ENCODE measurements at places on chromosomes 2 and 18. TPM values are rescaled to one million over a fixed set of nuclear protein-coding genes. Genes with fewer than 3 reads are reported as not detected.

DNA sequence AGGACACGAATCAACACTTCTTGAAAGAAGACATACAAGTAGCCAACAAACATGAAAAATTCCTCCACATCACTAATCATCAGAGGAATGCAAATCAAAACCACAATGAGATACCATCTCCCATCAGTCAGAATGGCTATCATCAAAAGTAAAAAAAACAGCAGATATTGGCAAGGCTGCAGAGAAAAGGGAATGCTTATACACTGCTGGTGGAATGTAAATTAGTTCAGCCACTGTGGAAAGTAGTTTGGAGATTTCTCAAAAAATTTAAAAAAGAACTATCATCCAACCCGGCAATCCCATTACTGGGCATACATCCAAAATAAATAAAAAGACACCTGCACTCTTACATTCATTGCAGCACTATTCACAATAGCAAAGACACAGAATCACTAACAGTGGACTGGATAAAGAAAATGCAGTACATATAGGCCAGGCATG, 78.7 kb downstream of the GRB14 start:
- no peaks in the 10 kb centered on the region for H3K36me3 ChIP-seq
- no peak for DNase-seq
- no peaks in the 10 kb centered on the region for H3K27me3 ChIP-seq
- no peak overlapping the region for H3K27ac ChIP-seq
- no peaks in the 10 kb centered on the region for H3K4me1 ChIP-seq
- no peak overlapping the region for H3K4me3 ChIP-seq

XDH gene
- 1.4 TPM for total RNA-seq

SCN7A gene
- total RNA-seq = 0.23 TPM

- no peak for DNase-seq
- H3K4me3 ChIP-seq = no peak overlapping the region
- no peak overlapping the region for H3K27ac ChIP-seq
- H3K36me3 ChIP-seq = no peaks in the 10 kb centered on the region
Measured at GRCh38 chr2:142954493-142954892, 77.0 kb downstream of the KYNU start.

DNA sequence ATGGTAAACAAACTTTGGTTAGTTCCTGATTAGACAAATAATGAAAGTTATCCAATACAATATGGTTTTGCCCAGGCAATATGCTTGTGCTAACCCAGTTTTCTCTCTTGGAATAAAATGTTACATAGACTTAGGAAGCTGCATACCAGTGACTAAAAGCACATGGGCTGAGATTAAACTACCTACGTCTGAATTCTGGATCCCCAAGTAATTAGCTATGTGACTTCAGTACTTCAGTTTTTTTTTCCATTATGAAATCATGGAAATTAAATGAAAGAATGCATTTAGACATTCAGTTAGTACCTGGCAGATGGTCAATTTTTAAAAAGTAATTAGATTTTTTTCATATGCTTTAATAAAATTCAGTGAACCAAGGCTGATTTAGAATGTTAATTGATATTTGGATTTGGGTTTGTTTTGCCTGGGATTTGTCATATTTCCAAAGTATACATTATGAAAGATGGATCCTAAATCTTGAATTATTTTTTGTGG, 213.9 kb downstream of the PTH2R start:
- H3K4me3 ChIP-seq = no peak overlapping the region
- no peak overlapping the region for H3K27ac ChIP-seq
- H3K4me1 ChIP-seq = peaks cover 16% of the 10 kb centered on the region
- H3K36me3 ChIP-seq = no peaks in the 10 kb centered on the region

ZNF804A gene
- total RNA-seq = not detected

IL1R2 gene
- total RNA-seq = 15.5 TPM

GRCh38 chr2:240192661-240193060, 52.2 kb upstream of the OTOS start:
- H3K27me3 ChIP-seq = no peaks in the 10 kb centered on the region
- H3K27ac ChIP-seq = no peak overlapping the region
- no peak overlapping the region for H3K4me3 ChIP-seq
- no peaks in the 10 kb centered on the region for H3K4me1 ChIP-seq
- H3K36me3 ChIP-seq = no peaks in the 10 kb centered on the region

GRCh38 chr18:33838054-33838453, 260.0 kb downstream of the ASXL3 start:
- no peak for DNase-seq
- H3K27ac ChIP-seq = no peak overlapping the region
- no peaks in the 10 kb centered on the region for H3K36me3 ChIP-seq
- H3K4me1 ChIP-seq = no peaks in the 10 kb centered on the region
- H3K4me3 ChIP-seq = no peak overlapping the region

DNA sequence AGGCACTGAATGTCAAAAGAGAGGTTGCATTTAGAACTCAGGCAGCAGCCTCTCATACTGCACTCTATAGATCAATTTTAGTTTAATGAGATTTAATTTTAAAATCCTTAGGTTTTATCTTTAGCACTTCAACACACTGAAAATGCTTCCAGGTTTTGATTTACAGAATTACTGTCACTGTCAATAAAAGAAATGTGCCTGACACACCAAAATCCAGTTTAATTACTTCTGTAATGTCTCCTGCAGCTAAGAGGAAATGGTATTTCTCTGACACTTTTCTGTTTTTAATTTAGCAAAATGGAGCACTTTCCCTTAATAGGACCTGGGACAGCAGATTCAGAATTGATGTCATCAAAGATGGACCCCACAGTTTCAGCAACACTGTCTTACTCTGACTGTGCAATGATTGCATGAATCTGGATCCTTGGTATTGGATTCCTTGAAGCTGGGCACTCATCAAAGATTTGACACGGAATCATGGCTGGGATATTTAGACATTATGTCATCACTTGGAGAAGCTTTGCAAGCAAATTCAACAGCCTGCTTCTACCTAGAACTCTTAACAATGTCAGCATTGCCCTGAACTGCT, 576.5 kb downstream of the NRXN1 start:
- no peaks in the 10 kb centered on the region for H3K36me3 ChIP-seq
- H3K27ac ChIP-seq = no peak overlapping the region
- H3K4me3 ChIP-seq = no peak overlapping the region
- no peaks in the 10 kb centered on the region for H3K27me3 ChIP-seq
- DNase-seq = no peak

GRCh38 chr18:48162956-48163737, 232.7 kb upstream of the SMAD2 start:
- no peaks in the 10 kb centered on the region for H3K27me3 ChIP-seq

- no peaks in the 10 kb centered on the region for H3K36me3 ChIP-seq
- H3K27ac ChIP-seq = no peak overlapping the region
- H3K4me1 ChIP-seq = peaks cover 62% of the 10 kb centered on the region
- H3K4me3 ChIP-seq = no peak overlapping the region
Measured at GRCh38 chr2:16240402-16240801, 300.1 kb downstream of the MYCN start.

ACADL gene
- total RNA-seq = not detected

DNA sequence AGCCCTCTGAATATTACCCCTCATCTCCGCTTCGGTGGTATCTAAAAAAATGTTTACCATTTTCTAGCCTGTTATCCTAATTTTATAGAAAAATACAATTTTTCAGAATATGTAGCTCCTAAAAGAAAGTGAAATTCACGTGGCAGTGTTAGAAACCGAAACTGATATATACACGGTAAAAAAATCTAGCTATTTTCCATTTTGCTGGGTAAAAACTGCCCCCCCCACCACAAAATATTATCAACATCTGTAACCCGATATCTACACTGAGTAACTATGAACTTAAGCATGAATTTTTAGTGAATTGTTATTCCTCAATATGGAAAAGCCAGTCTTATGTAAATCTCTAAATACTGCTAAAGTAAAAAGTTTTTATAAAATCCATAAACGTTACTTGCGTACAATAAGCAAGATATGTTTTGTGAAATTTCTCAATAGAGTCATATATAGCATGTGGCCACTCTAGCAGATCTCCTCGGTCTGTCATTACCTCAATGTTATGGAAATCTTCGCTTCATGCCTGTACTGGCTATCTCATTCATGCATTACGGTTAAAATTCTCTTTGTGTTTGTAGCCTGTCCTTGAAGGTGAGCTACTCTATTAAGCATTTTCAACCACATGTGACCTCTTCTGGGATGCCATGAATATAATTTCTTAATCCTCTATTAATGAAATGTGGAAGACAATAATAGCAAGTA, 524.2 kb downstream of the TRIB2 start:
- H3K4me3 ChIP-seq = no peak overlapping the region
- H3K4me1 ChIP-seq = no peaks in the 10 kb centered on the region
- DNase-seq = no peak

- H3K4me3 ChIP-seq = no peak overlapping the region
- H3K27ac ChIP-seq = no peak overlapping the region
- no peak for DNase-seq
- H3K36me3 ChIP-seq = no peaks in the 10 kb centered on the region
Measured at GRCh38 chr2:140865837-140866236, 1265.0 kb downstream of the LRP1B start.

FAP gene
- not detected for total RNA-seq

DNA sequence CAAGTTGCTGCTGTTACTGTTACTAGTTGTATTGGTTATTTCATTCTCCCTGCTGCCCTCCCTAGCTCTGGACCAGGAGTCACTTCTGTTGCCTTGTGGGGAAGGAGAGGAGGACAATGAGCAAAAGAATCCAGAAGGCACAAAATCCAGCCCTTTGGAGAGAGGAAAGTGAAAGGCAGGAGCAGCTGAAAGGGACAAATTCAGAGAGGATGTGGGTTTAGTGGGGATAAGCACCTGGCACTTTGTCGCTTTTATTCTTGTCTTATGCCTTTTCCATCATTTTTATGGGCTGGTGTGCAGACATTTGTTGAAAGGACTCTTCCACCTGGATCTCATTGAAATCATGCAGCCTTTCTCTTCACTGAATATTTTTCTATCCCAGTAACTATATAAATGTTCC, 24.3 kb upstream of the LTBP1 start:
- no peaks in the 10 kb centered on the region for H3K4me1 ChIP-seq
- no peaks in the 10 kb centered on the region for H3K36me3 ChIP-seq
- no peaks in the 10 kb centered on the region for H3K27me3 ChIP-seq

- no peaks in the 10 kb centered on the region for H3K36me3 ChIP-seq
- H3K27ac ChIP-seq = no peak overlapping the region
- H3K4me3 ChIP-seq = no peak overlapping the region
- no peaks in the 10 kb centered on the region for H3K27me3 ChIP-seq
Measured at GRCh38 chr18:75097491-75098225, 111.3 kb downstream of the PTGR3 start.

- H3K4me1 ChIP-seq = peaks cover 29% of the 10 kb centered on the region
- no peak overlapping the region for H3K4me3 ChIP-seq
- no peaks in the 10 kb centered on the region for H3K27me3 ChIP-seq
- no peaks in the 10 kb centered on the region for H3K36me3 ChIP-seq
- no peak for DNase-seq
- H3K27ac ChIP-seq = no peak overlapping the region
Measured at GRCh38 chr2:193539188-193539587, 1344.5 kb upstream of the TMEFF2 start.

EVA1A gene
- total RNA-seq = 0.53 TPM

DNA sequence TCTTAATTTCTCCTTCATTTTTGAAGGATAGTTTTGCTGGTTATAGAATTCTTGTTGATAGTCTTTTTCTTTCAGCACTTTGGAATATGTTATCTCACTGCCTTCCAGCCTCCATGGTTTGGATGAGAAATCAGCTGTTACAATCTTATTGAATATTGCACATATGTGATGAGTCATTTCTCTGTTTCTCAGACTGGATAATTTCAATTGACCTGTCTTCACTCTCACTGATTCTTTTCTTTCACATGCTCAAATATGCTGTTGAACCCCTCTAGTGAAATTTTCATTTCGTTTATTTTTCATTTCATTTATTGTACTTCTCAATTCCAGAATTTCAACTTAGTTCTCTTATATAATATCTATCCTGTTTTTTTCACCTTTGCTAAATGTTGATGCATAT, 22.2 kb downstream of the PDK1 start:
- H3K27me3 ChIP-seq = no peaks in the 10 kb centered on the region
- no peak overlapping the region for H3K4me3 ChIP-seq
- H3K27ac ChIP-seq = no peak overlapping the region
- no peaks in the 10 kb centered on the region for H3K4me1 ChIP-seq
- no peak for DNase-seq

- H3K4me1 ChIP-seq = peaks cover 11% of the 10 kb centered on the region
- no peak overlapping the region for H3K27ac ChIP-seq
- no peaks in the 10 kb centered on the region for H3K36me3 ChIP-seq
- no peak overlapping the region for H3K4me3 ChIP-seq
- DNase-seq = no peak
Measured at GRCh38 chr2:36951574-36951973, 14.8 kb downstream of the STRN start.

DNA sequence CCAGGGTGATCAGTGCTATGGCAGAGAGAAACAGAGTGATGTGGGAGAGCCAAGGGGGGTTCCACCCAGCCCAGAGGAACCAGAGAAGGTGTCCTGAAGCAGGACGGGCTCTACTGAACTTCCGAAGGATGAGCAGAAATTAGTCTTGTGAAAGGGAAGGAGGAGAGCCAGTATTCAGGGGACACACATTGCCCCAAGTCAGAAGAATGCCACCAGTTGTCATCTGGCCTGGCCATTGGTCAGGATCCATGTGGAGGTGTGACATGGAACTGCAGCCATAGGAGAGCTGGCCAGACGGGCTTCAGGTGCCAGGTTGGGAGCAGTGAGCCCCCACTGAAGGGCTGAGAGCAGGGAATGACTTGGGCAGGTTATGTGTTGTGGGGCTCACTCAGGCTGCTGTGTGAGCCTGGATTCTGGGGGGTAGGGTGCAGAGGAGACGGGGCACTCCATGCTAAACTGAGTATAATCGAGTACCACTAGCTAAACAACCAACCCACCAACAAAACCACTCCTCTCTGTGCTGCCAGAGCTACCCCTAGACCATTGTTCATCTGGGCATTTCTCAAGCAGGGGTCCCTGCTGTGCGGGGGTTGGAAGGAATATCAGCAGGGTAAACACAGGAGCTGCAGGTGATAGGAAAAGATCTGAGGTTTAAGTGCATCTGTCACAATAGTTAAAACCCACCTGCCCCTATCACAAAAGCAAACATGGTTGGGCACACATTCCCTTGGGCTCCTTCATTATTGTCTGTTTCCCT, 25.3 kb downstream of the MARCO start:
- no peak overlapping the region for H3K4me3 ChIP-seq
- no peak overlapping the region for H3K27ac ChIP-seq
- 0 out of 2 replicates have a peak, but pooled peaks cover 6% of the 10 kb centered on the region for H3K4me1 ChIP-seq
- H3K36me3 ChIP-seq = no peaks in the 10 kb centered on the region
- DNase-seq = no peak

UGT1A8 gene
- total RNA-seq = 0.50 TPM
